ENCODE measurements at places on chromosomes 12 and 14.

- DNase-seq, result peak; percentile 20
Observed at GRCh38 chr12:4286228-4286627, 12.7 kb downstream of the CCND2 start.

DNA sequence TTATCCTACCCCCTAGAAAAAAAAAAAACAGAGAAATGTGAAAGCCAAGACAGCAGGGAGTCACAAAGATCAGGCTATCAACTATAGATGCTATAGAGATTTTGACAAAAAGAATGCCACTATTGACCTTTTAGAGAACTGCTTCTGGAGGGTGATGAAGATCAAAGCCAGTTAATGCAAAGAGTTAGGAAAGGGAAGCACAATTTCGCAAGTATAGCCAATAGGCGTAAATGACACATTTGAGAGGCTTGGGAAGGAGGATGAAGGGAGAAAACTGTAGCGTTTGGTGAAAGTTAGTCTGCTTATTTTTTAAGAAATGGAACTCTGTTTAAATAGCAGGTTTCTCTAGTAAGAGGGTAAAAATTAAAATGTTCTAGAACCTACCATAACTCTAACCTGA lies 190.7 kb downstream of the DUSP6 start:
- DNase-seq, result no peak

- DNase-seq, result no peak
Observed at GRCh38 chr14:98445718-98446117, 826.3 kb downstream of the BCL11B start.

- no peak for DNase-seq
Observed at GRCh38 chr12:56808954-56809353, 45.8 kb downstream of the HSD17B6 start.

DNA sequence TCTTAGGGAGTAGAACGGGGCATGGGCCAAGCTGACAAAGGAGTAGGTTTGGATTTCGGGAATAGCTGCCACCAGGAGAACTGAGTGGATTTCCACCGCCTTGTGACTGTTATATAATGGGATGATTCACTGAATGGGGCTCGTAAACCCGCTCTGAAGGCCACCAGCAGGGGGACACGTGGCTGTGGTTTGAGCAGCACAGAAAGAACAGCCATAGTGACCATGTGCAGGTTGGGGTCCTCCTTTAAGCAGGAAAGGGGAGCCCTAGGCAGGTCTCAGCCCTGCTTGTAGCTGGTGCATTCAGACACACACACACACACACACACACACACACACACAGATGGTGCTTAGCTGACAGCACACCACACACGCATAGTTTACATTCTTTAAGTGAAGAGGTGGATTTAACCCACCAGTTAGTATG lies 8.6 kb upstream of the ASB2 start:
- DNase-seq, result no peak

- no peak for DNase-seq
Observed at GRCh38 chr14:93481758-93482157, 51.0 kb downstream of the UNC79 start.

GRCh38 chr12:47156167-47156736 lies 76.5 kb upstream of the AMIGO2 start:
- no peak for DNase-seq

DNA sequence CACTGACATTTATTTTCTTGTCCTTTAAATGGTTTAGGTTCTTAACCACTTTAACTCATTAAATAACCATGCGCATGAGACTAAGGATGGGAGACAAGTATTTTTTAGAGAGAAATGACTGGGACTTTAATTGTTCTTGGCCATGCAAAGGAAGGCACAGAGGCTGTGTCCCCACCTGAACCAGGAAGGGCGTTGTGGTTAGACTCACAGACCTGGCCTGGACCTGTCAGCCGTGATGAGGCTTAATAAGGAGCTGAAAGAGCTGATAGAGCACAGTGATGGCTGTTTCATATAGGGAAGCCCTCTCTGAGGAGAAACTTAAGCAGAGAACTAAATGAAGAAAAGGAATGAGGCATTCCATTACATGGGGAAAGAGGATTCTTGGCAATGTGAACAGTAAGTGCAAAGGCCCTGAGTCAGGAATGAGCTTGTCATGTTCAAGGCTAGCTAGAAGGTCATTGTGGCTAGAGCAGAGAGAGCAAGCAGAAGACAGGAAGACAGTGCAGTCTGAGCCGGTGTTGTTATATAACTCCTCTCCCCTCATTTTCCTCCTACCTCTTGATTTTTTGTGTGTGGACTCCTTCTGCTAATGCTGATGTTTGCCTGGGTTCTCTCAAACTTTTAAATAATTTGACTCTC lies 74.4 kb upstream of the ANO4 start:
- no peak for DNase-seq

DNA sequence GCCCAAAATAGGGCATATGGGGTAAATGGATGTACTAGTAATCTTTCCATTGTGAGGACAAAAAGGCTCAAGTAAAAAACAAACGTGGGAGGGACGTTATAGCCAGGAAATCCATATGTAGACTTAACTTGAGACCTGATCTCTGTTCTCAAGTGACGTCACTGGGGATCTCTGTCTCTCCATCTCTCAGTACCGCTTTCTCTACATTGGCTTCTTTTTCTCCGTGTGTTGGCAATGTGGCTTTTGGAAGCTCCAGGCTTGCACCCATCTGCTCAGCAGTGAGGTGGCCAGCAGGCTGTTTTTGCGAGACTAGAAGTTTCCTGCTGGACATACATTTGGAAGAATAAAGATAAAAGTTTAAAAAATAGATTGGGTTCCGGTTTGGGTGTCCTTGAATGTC lies 66.0 kb upstream of the NRXN3 start:
- DNase-seq, result no peak

- no peak for DNase-seq
Observed at GRCh38 chr12:102406033-102406584, 74.3 kb downstream of the IGF1 start.

- DNase-seq, result no peak
Observed at GRCh38 chr14:35384455-35385041, 20.0 kb downstream of the NFKBIA start.

DNA sequence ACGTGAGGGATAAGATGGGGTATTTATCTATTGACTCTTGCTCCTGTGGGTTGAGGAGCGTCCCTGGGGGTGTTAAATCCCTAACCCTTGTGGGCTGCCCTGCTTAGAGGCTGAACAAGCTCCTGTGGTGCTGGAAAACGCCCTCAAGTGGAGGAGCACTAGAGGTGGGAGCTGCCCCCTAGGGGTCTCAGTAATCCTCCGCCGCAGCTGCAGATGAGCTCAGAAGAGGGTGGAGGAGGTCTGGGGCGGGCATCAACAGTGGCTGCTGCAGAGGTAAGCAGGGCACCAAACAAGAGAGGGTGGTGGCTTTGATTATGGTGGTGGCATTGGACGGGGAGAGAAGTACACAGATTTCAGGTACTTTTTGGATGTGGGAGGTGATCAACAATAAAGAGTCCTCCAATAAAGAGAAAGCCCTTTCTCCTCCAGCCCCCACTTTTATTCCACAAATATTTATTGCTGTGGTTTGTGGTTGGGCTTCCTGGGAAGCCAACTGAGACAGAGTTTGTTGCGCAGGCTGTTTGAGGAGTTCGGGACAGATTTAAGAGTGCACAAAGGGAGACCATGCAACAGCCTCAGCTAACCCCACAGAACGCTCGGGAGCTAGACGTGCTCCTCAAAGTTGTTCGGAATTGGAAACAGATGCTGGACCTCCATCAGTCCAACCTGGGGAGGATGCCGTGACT lies 179.9 kb downstream of the ADCK1 start:
- no peak for DNase-seq

- DNase-seq, result no peak
Observed at GRCh38 chr12:3531496-3531895, 40.5 kb downstream of the PRMT8 start.

- DNase-seq, result no peak
Observed at GRCh38 chr12:11777962-11778361, 128.5 kb downstream of the ETV6 start.

GRCh38 chr12:91189516-91189915 lies 6.9 kb upstream of the DCN start:
- no peak for DNase-seq

DNA sequence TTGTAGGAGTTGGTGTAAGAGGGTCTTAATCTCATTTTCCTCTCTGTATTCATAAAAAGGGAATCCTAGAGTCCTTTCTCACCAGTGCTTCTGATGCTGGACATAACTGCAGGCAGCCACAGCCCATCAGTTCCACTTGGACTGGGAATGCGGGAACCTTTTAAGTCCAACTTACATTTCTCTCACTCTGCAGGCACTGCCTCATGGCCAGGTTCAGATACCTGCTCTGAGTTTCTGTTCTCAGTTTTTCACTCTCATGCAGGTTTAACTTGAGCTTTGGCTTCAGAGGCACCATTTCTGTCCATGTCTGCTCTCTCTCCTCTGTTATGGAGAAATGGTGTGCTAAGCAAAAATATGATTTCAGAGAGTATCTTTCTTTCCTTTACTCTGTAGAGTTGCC lies 4.2 kb downstream of the ACVR1B start:
- no peak for DNase-seq

- no peak for DNase-seq
Observed at GRCh38 chr12:103530307-103531066, 34.7 kb upstream of the C12orf42 start.

GRCh38 chr12:120356567-120357030 lies 12.4 kb downstream of the MSI1 start:
- peak; percentile 79 for DNase-seq

GRCh38 chr14:53841109-53842099 lies 115.2 kb downstream of the BMP4 start:
- no peak for DNase-seq

DNA sequence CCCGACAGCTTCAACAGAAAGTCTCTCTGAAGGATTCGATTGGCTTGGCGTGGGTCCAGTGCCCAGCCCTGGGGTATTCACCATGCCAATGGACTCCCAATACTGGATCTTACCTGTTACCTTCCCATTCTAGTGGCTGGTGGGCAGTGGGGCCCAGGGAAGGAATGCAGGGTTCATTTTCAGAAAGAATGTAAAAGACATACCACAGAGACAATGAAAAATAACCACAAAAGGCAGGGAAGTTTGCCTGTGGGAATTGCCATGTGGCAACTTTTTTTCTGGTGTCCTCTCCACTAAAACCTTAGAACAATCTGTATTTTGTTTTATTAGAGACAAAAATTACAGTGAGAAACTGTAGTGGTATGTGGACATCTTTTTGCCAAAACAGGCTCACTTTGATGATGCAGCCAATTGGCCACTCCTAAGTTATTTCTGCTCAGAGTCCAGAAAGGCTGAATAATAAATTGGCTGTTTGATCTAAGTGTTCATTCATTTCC lies 55.2 kb downstream of the PTGER2 start:
- DNase-seq, result no peak

DNA sequence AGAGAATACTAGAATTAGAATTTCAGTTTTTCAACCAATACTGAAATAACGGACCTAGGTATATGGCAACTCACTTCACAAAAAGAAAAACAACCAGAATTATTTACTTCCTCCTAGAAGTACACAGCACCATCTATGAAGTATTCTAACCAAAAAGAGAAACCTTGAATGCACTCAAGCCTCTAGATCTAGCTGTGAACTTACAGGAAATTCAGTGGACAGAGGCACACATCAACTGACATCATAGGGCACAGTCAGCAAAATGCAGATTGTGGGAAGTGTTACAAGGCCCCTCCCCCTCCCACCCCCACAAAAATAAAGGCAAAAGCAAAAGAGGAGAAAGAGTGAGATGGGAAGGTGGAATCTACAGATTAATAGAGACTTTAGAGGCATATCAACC lies 102.4 kb downstream of the TMTC1 start:
- DNase-seq, result no peak

DNA sequence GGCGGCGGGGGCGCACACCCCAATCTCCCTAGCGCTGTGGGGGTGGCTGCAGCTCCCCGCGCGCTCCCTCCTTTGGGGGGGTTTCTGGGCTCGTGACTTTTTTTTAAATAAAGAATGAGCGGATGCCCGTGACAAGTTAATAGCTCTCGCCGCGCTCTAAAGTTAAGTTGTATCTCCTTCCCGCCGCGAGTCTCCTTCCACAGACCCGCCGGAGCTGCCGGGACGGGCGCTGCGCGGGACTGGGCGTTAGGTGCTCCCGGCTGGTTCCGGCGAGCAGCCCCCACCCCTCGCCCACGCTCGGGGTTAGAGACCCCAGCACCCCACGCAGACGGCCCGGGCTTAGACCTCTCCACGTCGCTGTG lies 82.6 kb upstream of the HMGA2 start:
- DNase-seq, result peak; percentile 35

- DNase-seq, result peak; percentile 83
Observed at GRCh38 chr14:92613008-92613658, 99.6 kb downstream of the RIN3 start.

DNA sequence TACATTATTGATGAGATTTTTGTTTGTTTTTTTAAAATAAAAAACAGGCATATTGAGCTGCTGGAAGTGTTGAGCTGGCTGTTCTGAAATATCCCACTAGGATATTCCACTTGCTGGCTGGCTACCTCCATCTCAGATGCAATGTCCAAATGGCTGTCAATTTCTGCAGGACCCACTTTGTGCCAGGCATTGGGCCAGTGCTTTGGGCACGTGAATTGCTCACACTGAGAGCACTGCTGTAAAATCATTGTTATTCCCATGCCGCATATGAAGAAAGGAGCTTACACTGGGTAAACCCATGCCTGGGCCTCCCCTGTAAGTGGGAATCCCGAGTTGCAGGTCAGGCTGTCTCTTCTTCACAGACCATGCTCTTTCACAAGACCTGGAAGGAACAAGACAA lies 56.7 kb downstream of the RGS6 start:
- no peak for DNase-seq

DNA sequence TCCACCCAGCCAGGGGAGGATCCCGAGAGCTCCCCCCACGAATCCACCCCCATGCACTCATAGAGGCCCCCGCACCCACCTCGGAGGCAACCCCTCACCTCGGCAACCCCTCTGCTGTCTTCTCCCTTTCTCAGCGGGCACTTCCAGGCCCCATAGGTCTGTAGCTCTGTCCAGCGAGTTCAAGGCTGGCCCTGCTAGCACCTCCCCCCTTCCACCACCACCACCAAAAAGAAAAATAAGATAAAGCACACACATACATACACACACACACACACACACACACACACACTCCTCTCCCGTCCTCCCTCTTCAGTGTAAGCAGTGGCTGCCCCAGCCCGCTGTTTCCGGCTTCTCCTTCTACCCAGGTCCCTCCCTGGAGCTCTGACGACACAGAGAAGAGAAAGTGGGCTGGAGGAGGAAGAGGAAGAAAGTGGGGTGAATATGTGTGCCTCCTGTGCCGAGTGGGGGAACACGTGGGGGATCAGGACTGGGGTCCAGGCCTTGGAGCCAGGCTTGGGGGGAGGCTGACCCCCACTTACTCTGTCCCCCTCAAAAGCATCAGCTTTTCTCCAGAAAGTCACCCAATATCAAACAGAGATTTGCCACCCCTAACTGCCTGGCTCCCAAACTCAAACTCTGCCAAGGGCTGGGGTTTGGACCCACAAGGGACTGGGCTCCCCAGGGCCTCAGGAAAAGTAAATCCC lies at the start of gene STAT6:
Gene STAT6, minus strand, starts transcription at position 332 of the 704 bp plus-strand sequence. CDS start 3,084 bp downstream, outside the sequence.
- DNase-seq, result peak; percentile 83

GRCh38 chr12:2998789-2999264 lies 39.6 kb downstream of the TEAD4 start:
- DNase-seq, result no peak

Data from activated T-cell treated with anti-CD3 and anti-CD28 coated beads, Interleukin-2, amount 50 U/mL, for 48 hours (primary cell).